ENCODE measurements at places on chromosomes 7 and 10.

DNA sequence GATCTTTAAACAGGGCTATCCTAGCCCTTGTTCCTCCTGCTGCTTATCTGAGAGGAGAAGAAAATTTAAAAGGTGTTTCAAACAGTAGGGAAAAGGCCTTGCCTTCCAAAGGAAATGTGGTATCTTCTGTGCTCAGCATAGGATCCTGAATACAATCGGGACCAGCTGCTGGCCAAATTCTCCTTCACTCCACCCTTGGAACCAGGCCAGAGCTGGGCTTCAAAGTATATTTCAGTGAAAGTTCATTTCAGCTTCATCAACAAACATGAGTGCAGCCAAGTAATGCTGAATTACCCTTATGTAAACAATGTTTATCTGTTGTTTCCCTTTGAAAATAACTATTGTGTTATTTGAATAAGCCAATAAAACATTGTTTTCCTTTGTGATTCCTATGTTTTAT, 146.5 kb upstream of the MEOX2 start:
- H3K4me1 ChIP-seq = no peaks in the 10 kb centered on the region
- no peaks in the 10 kb centered on the region for H3K36me3 ChIP-seq
- H3K4me3 ChIP-seq = no peak overlapping the region

GRCh38 chr10:102396730-102397151, 1.2 kb downstream of the NFKB2 start:
- H3K36me3 ChIP-seq = no peaks in the 10 kb centered on the region
- H3K4me1 ChIP-seq = peaks cover 27% of the 10 kb centered on the region
- peak overlapping the region; percentile 70 for H3K4me3 ChIP-seq

DNA sequence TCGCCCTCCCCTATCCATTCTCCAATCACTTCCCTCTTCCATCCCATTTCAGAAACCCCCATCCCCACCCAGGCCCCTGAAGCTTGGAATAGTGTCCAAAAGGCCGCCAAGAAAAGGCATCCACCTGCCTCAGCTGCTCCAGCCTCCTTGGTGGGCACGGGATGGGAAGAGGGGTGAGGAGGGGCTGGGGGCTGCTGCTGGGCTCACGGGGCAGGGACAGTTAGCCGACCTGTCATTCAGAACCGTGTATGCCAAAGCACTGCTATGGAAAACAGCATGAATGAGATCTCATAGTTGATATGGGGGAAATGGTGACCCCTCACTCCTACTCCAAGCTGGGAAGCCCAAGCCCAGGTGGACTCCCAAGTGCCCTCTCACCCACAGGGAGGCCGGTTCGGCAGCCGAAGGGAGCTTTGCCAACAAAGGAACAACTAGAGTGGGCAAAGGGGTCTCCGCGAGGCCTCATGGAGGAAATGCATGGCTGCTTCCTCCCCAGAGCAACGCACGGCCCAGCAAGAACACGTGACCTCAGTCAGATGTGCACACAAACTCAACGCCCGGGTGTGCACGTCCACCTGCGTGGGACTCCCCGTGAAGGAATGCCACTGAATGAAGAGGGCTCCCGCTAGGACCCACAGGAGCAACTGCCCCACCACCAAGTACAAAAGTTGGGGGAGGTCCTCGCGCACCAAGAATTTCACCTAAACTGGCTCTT, 52.5 kb downstream of the EBF3 start:
- no peak for DNase-seq
- H3K36me3 ChIP-seq = no peaks in the 10 kb centered on the region
- no peaks in the 10 kb centered on the region for H3K27me3 ChIP-seq

DNA sequence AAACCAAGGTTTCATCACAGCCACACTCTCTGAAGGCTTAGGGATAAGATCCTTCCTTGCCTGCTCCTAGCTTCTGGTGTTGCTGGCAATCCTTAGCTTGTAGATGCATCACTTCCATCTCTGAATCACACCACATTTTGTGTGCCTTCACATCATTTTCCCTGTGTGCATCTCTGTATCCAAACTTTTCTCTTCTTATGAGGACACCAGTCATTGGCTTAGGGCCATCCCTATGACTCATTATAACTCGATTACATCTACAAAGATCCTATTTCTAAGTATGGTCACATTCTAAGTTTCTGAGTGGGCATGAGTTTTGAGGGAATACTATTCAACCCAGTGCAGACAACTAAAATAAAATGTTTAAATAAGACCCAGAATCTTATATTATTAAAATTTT, 121.7 kb downstream of the C7orf25 start:
- H3K27me3 ChIP-seq = no peaks in the 10 kb centered on the region
- no peak for DNase-seq
- H3K4me1 ChIP-seq = no peaks in the 10 kb centered on the region
- H3K36me3 ChIP-seq = no peaks in the 10 kb centered on the region

DNA sequence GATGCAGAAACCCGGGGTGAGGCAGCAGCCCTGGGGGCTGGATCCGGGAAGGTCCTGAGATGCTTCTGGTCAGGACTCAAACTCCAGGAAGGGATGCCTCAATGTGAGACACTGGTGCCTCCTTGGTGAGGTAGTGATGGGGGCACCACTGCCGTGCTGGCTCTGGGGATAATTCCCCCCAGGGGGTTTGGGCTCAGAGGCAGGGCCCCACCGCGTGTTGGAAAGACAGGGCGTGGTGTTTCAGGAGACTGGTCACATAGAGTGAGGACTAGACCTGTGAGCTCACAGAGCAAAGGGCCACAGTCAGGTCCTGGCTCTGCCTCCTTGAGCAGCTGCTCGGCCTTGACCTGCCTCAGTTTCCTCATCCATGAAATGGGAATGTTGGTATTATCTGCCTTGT, 361.9 kb downstream of the GLRX3 start:
- H3K4me3 ChIP-seq = no peak overlapping the region
- H3K4me1 ChIP-seq = no peaks in the 10 kb centered on the region

GRCh38 chr7:69095649-69096048, 502.6 kb upstream of the AUTS2 start:
- H3K4me3 ChIP-seq = no peak overlapping the region
- DNase-seq = no peak
- H3K36me3 ChIP-seq = no peaks in the 10 kb centered on the region
- H3K27me3 ChIP-seq = peaks cover 5% of the 10 kb centered on the region
- H3K4me1 ChIP-seq = peaks cover 16% of the 10 kb centered on the region

- no peaks in the 10 kb centered on the region for H3K27me3 ChIP-seq
- no peak overlapping the region for H3K27ac ChIP-seq
- DNase-seq = no peak
- H3K36me3 ChIP-seq = no peaks in the 10 kb centered on the region
Observed at GRCh38 chr10:120392671-120393079, 64.4 kb upstream of the PLPP4 start.

- H3K4me1 ChIP-seq = no peaks in the 10 kb centered on the region
- H3K4me3 ChIP-seq = no peak overlapping the region
- H3K36me3 ChIP-seq = no peaks in the 10 kb centered on the region
- no peak for DNase-seq
- H3K27ac ChIP-seq = no peak overlapping the region
- H3K27me3 ChIP-seq = no peaks in the 10 kb centered on the region
Observed at GRCh38 chr7:28937103-28937502, 21.0 kb downstream of the TRIL start.

GRCh38 chr7:37352251-37352880, 96.3 kb downstream of the ELMO1 start:
- no peak overlapping the region for H3K27ac ChIP-seq
- H3K27me3 ChIP-seq = no peaks in the 10 kb centered on the region
- no peak overlapping the region for H3K4me3 ChIP-seq
- H3K4me1 ChIP-seq = peaks cover 20% of the 10 kb centered on the region
- DNase-seq = no peak

GRCh38 chr10:58994226-58995057, 182.0 kb upstream of the PHYHIPL start:
- H3K4me1 ChIP-seq = peaks cover 5% of the 10 kb centered on the region
- no peak overlapping the region for H3K27ac ChIP-seq
- H3K4me3 ChIP-seq = no peak overlapping the region
- no peak for DNase-seq
- H3K36me3 ChIP-seq = no peaks in the 10 kb centered on the region

DNA sequence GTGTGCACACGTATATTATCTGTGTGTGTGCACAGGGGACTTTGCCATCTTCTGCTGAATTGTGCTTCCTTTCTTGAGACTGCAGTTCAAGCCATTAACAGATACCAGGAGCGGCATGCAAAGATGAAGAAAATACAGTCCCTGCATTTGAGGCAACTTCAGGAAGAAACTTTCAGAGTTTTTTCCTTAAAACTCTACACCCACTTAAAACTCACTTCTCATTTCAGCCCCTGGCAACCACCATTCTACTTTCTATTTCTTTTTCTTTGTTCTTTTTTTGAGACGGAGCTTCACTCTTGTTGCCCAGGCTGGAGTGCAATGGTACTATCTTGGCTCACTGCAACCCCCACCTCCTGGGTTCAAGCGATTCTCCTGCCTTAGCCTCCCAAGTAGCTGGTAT, 448.9 kb upstream of the ZMIZ1 start:
- no peak for DNase-seq
- no peaks in the 10 kb centered on the region for H3K36me3 ChIP-seq
- no peak overlapping the region for H3K27ac ChIP-seq
- H3K4me3 ChIP-seq = no peak overlapping the region

- no peak overlapping the region for H3K27ac ChIP-seq
- H3K36me3 ChIP-seq = no peaks in the 10 kb centered on the region
- H3K4me1 ChIP-seq = no peaks in the 10 kb centered on the region
- H3K27me3 ChIP-seq = no peaks in the 10 kb centered on the region
Observed at GRCh38 chr7:134685250-134685649, 38.6 kb downstream of the BPGM start.

- no peaks in the 10 kb centered on the region for H3K36me3 ChIP-seq
- H3K4me3 ChIP-seq = no peak overlapping the region
- no peaks in the 10 kb centered on the region for H3K4me1 ChIP-seq
Observed at GRCh38 chr7:16268821-16269768, 152.2 kb downstream of the CRPPA start.

DNA sequence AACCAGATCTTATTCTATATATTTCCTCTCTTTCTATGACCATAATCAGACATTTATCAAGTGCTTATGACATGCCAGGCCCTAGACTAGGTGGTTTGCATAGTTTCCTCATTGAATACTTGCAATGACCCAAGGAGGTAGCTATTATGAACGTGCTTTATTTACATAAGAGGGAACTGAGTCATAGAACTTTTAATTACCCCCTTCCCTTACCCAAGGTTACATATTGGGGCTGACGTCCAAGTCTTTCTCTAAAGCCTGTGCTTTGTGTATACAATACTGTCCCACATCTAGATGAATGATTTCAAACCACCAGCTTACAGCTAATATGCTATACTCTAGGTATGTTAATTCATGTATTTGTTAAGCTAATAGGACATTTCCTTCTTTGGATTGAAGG, 91.9 kb upstream of the NPY start:
- H3K27me3 ChIP-seq = no peaks in the 10 kb centered on the region
- H3K36me3 ChIP-seq = no peaks in the 10 kb centered on the region
- no peak for DNase-seq
- H3K27ac ChIP-seq = no peak overlapping the region

- H3K36me3 ChIP-seq = no peaks in the 10 kb centered on the region
- no peak overlapping the region for H3K27ac ChIP-seq
- no peak overlapping the region for H3K4me3 ChIP-seq
- DNase-seq = no peak
- peaks cover 6% of the 10 kb centered on the region for H3K4me1 ChIP-seq
Observed at GRCh38 chr10:13631594-13631993, 44.8 kb downstream of the PRPF18 start.

DNA sequence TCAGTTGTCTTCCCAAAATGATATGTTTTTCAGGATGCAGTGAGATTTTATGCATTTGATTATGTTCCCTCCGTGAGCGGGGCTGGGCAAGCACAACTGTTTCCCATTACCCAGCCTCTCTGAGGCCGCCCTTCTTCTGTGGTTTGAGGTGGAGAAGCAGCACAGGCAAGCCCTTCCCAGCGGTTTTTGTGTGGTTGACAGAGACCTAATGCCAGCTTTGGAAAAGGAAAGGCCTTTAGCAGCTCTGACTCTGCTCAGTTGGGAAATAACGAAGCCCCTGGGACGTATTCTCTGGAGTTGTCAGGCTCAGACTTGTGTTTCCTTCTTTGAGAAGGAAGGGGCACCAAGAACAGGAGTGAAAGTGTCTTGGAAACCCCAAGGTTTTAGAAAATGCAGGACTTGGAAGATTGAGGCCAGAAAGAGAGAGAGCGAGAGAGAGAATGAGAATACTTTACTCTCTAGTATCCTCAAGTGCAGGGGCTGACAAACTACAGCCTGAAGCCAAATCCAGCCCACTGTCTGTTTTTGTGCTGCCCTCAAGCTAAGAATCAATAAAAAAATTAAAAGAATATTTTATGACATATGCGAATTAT, 20.6 kb upstream of the PDCD4 start:
- no peaks in the 10 kb centered on the region for H3K27me3 ChIP-seq
- no peak overlapping the region for H3K27ac ChIP-seq
- H3K4me1 ChIP-seq = peaks cover 22% of the 10 kb centered on the region
- DNase-seq = no peak
- H3K4me3 ChIP-seq = no peak overlapping the region

GRCh38 chr7:455110-455928, 64.3 kb downstream of the PDGFA start:
- H3K36me3 ChIP-seq = no peaks in the 10 kb centered on the region
- DNase-seq = no peak
- no peaks in the 10 kb centered on the region for H3K27me3 ChIP-seq
- H3K4me1 ChIP-seq = no peaks in the 10 kb centered on the region

- peak; percentile 44 for DNase-seq
- H3K4me1 ChIP-seq = peaks cover 6% of the 10 kb centered on the region
- H3K36me3 ChIP-seq = no peaks in the 10 kb centered on the region
- no peak overlapping the region for H3K27ac ChIP-seq
Observed at GRCh38 chr10:123458933-123459332, 207.2 kb upstream of the GPR26 start.

- H3K4me1 ChIP-seq = no peaks in the 10 kb centered on the region
- H3K27ac ChIP-seq = no peak overlapping the region
- DNase-seq = no peak
- peaks cover 23% of the 10 kb centered on the region for H3K36me3 ChIP-seq
Observed at GRCh38 chr7:587767-588166, 68.1 kb upstream of the PDGFA start.

DNA sequence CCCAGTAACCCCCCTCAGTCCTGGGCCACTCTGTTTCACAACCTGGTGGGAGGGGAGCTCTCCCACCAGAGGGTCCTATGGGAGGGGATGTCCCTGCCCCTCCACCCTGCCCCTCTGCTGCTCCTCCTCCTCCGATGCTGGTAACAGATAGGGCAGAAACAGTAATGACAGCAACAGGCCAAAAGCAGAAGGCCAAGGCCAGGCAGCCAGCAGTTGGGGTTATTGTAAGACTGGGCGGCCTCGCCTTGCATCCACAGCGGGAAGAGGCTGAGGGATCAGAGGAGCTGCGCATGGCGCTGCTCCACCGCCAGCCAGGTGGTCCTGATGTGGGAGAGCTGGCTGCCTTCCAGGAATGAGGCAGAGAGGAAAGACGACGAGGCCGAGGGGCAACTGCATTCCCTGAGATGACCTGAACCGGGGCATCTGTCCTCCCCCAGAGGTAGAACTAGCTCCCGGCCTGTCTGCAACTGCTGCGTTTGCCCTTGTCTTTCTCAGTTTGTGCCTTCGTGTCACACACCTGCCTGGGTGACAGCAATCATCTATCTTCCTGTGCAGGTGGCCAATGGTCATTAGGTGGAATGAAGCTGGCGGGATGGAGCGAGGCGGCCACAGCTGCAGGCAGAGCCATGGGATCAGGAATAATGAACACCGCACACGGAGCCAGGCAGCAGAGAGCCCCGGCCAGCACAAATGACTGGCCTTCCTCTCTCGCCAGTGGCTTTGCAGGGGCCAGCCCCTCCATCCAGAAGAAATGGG, 54.0 kb upstream of the CACUL1 start:
- no peaks in the 10 kb centered on the region for H3K36me3 ChIP-seq
- no peak overlapping the region for H3K4me3 ChIP-seq
- H3K27me3 ChIP-seq = no peaks in the 10 kb centered on the region
- H3K4me1 ChIP-seq = no peaks in the 10 kb centered on the region
- no peak overlapping the region for H3K27ac ChIP-seq
